ENCODE measurements at places on chromosomes 12 and 14. TPM values are rescaled to one million over a fixed set of nuclear protein-coding genes. Genes with fewer than 3 reads are reported as not detected.

SYNDIG1L gene
- not detected for total RNA-seq

KLHL33 gene
- not detected for total RNA-seq

RNF212B gene
- total RNA-seq, result not detected

HPD gene
- total RNA-seq, result 1.4 TPM

NEUROD4 gene
- not detected for total RNA-seq

JPH4 gene
- total RNA-seq, result 0.10 TPM

PTPRO gene
- not detected for total RNA-seq

GPR68 gene
- total RNA-seq, result 0.18 TPM

PTPN21 gene
- total RNA-seq, result 9.5 TPM

CCDC196 gene
- not detected for total RNA-seq

NUAK1 gene
- 6.2 TPM for total RNA-seq

KCNH5 gene
- total RNA-seq, result not detected

RBM19 gene
- 16.6 TPM for total RNA-seq

ZFYVE21 gene
- total RNA-seq, result 45.2 TPM

KRT73 gene
- not detected for total RNA-seq

DLGAP5 gene
- total RNA-seq, result 41.4 TPM

KRT71 gene
- total RNA-seq, result not detected

G2E3 gene
- total RNA-seq, result 15.8 TPM

GUCY2C gene
- total RNA-seq, result not detected

AHNAK2 gene
- total RNA-seq, result 278 TPM

MAP3K9 gene
- 7.1 TPM for total RNA-seq

SIX1 gene
- total RNA-seq, result 7.5 TPM

TRIM9 gene
- 13.4 TPM for total RNA-seq

SMIM41 gene
- not detected for total RNA-seq

PITPNM2 gene
- total RNA-seq, result 21.5 TPM

KRT5 gene
- 0.53 TPM for total RNA-seq

C12orf54 gene
- not detected for total RNA-seq

FOXN4 gene
- total RNA-seq, result 0.03 TPM

TIGAR gene
- total RNA-seq, result 44.4 TPM

AMDHD1 gene
- 3.0 TPM for total RNA-seq

TAS2R7 gene
- total RNA-seq, result not detected

MVK gene
- total RNA-seq, result 6.4 TPM

PTCSC3 gene
- not detected for total RNA-seq

HCAR3 gene
- not detected for total RNA-seq

IFNG gene
- not detected for total RNA-seq

C12orf56 gene
- total RNA-seq, result 0.03 TPM

MYL2 gene
- 0.88 TPM for total RNA-seq

RBP5 gene
- not detected for total RNA-seq

KRT79 gene
- not detected for total RNA-seq

RIMBP2 gene
- 0.08 TPM for total RNA-seq

DPPA3 gene
- not detected for total RNA-seq

KIAA0586 gene
- 5.0 TPM for total RNA-seq

ITGB7 gene
- 0.58 TPM for total RNA-seq

All from A549 treated with Hydrocortisone at 1 μM for 4 hours (cell line).